ENCODE measurements at places on chromosomes 11 and 22.

DNA sequence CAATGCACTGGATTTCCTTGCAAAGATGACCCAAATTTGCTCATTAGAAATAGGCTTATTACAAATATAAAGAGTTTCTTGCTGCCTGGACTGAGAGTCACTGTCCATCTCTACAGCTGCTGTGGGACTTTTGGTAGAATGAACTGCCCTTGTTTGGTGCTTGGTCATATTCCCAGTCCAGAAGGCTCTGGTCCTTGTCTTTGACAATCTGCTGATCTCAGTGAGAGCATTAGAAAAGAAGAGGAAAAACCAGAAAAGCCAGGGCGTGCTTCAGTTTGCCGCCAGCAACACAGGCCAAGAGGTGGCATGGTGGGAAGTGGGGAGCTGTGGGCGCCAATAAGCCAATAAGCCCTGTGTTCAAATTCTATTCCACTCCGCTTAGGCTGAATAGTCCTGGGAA is 48.2 kb upstream of the PARVA start:
- no peak for DNase-seq

- no peak for DNase-seq
Measured at GRCh38 chr11:47577460-47578041, 1.2 kb downstream of the KBTBD4 start.

- DNase-seq = no peak
Measured at GRCh38 chr22:42425989-42426355, 6.2 kb downstream of the NFAM1 start.

DNA sequence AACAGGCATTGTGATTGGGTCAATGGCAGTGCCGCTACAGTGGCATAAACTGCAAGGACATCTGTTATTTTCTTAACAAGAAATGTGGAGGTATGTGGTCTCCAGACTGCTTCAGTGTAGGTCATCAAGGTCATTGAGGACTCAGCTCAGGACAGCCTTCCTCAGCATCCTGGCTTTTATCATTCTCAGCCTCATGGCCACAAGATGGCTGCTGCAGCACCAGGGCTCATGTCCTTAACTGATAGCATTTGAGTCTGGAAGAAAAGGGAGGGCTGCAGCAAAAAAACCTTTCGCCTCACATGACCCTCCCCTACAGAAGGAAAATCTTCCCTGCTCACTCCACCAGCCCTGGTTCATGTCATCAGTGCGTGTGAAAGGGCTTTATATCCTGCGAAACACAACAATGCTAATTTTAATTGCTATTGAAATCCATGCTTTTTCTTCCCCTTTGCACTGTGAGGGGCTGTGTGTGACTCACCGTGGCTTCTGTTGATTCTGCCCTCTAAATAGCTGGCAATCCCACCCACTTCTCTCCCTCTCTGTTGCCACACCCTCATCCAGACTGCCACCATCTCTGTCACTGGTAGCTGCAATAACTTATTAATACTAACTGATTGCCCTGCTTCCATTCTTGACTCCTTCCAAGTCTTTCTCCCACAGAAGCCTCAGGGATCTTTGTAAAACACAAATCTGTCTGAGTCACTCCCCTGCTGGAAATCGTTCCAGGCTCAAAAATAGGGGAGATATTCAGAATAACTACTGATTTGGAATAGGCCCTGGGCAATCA is 43.8 kb downstream of the CHRDL2 start:
- DNase-seq = no peak

- no peak for DNase-seq
Measured at GRCh38 chr11:66579017-66579606, 10.7 kb upstream of the CTSF start.

- no peak for DNase-seq
Measured at GRCh38 chr11:17502630-17503029, 26.0 kb upstream of the ABCC8 start.

DNA sequence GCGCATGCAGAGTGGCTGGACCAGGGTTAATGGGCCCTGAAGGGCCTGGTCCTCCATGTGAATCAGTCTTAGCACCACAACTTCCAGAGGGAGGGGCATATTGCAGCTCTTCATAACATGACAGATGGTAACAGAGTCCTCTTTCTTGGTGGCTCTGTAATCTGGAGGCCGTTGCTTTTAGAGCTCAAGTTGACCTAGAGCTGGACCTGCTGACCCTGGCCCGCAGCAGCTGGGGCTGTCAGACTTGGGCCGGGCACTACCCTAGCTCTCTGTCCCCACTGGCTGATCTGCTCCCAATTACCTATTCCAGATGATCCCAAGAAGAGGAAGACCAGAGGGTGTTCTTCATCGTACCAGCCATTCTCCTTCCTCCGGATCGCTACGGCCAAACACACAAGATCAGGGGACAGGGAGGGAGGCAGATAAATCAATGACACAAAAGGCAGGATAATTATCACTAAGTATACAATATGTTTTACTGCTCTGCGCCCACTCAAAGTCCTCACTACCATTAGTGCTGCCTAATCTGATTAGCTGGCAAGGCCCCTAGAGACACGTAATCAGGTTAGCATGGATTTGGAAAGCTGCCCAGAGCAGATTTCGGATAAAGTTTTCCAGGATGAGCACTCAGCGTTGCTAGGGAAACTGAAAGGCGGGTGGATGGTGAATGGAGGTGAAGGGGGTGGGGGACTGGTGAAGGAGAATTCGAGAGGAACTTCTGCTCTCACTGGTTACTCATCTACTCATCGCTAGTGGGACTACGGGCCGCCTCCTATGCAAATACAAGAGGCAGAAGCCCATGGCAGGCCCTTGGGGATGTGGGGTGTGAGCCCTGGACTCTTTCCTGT is 64.5 kb upstream of the PHOX2A start:
- no peak for DNase-seq

DNA sequence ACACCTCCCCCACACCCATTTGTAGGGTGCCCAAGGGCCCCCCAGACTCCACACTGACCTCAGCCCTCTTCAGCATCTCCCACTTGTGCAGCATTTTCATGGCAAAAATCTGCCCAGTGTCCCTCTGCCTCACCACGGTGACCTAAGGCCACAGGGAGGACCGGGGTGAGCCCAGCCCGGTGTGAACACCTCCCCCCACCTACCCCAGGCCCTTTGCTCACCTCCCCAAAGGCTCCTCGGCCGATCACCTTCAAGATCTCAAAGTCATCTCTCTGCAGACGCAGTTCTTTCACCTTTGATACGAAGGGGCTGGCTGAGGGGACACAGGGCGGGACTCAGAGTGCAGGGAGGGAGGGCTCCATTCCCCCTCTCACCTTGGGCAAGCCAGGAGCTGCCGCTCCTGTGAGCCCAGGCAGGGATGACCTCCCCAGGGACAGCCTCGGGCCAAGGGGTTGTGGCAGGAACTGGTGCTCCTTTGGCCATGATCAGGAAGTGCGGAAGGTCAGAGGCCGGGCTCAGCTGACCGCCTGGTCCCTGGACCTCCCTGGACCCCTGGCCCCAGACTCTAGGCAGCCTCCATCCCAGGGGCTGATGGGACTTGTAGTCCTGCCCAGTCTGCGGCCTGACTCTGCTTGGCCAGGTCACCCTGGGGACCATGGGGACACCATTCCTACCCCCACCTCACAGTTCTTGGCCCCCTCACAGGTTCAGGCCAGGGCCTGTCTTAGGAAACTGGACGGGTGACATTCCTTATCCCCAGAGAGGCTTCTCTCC is 2.7 kb downstream of the CDC42BPG start:
- DNase-seq = no peak

GRCh38 chr11:114987186-114987760 is 308.9 kb downstream of the NXPE2 start:
- no peak for DNase-seq

GRCh38 chr22:49961005-49961600 is 531 bp downstream of the PIM3 start:
- no peak for DNase-seq

DNA sequence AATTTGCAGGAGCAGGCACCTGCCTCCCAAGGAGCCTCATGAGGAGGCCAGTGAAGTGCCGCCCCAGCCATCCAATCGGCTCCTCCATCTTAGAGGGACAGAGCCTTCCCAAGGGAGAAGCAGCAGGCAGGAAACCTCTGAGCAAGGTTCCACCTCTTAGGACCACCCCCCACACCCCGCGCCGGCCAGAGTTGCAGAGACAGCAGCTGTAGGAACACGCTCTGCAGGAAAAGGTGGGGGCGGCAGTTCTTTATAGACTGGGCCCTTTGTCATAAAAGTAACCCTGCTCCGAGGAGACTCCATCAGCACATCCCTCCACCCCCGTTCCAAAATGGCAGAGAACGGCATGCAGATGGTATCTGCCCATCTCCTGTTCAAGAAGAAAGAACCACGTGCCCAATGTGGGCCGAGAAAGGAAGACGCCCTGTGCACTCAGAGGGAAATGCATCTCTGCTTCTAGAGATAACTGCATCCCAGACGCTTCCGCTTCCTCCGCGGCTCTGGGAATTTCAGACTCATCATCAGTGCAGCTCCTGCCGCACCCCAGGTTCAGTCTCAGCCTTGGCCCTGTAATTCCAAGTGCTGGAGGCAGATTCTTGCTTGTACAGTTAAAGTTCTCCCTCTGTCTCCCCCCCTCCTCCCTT is 98.5 kb downstream of the SPATA19 start:
- DNase-seq = no peak

- DNase-seq = no peak
Measured at GRCh38 chr11:75593286-75593915, 31.3 kb downstream of the SERPINH1 start.

DNA sequence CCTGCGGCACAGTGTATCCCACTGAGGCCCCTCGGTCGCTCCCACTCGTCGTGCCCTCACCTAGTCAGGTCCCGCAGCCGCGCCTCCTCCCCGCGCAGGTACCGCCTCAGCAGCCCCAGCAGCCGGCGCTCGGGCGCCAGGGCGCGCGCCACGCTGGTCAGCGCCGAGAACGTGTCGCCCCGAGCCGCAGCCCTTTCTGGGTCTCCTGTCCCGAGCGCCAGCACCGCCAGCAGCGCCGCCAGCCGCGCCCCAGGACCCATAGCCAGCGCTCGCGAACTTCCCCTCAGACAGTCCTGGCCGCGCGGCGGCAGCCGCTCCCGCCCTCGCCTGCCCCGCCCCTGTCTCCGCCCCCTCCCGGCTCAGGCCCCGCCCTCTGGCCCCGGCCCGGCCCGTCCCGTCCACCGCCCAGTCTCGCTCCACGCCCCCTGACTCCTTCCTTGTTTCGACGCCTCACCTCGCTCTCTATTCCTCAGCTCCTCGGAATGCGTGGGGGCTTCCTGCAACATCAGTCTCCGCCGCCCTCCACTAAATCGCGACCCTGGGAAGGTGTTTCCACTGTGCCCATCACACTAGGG is at the start of gene P4HA3:
P4HA3 (minus strand) TSS at position 289 of the 575 bp plus-strand sequence; CDS start at position 260, 29 bp downstream.
- no peak for DNase-seq

- DNase-seq = no peak
Measured at GRCh38 chr22:43260331-43261231, 73.6 kb upstream of the TTLL12 start.

- no peak for DNase-seq
Measured at GRCh38 chr11:31337806-31338205, 31.7 kb downstream of the DCDC1 start.

- no peak for DNase-seq
Measured at GRCh38 chr11:96323642-96323985, 19.4 kb downstream of the MAML2 start.

GRCh38 chr11:124277804-124278203 is 21.6 kb downstream of the OR8G5 start:
- DNase-seq = no peak

GRCh38 chr11:12789596-12790215 is 115.5 kb downstream of the TEAD1 start:
- no peak for DNase-seq

DNA sequence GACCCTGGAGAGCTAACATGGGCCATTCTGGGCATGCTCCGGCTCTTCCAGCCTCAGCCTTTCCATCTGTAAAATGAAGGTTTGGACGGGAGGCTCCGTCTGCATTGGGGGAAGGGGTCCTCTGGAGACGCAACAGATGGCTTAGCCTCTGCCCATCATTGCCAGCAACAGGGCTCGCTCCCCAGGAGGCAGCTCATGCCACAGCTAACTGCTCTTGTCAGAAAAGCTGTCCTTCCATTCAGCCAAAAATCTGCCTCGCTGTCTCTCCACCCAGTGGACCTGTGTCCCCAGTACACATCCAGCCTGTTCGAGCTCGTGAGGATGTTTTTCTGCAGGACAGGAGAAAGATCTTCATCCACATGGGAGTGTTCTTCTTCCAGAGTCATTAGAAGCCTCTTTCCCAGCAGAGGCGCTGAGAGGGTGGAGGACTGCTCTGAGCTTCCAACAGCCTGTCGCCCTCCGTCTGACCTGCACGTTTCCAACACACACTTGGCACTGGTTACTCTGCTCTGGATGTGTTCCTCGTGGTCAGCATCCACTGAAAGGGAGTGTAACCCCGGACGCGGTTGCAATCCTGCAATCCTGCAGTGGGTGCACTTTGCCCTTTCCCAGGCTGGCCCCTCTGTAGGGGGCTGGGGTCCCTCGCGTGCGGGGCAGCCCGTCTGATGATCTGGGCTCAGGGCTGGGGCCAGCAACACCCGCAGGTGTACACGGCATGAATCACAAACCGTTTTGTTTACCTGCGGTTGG is 1340.9 kb downstream of the TBC1D22A start:
- no peak for DNase-seq

- DNase-seq = no peak
Measured at GRCh38 chr11:107413352-107413751, 44.3 kb downstream of the CWF19L2 start.

- no peak for DNase-seq
Measured at GRCh38 chr11:128692753-128693415, 988 bp upstream of the FLI1 start.

GRCh38 chr22:24043958-24044357 is 32.9 kb downstream of the CABIN1 start:
- no peak for DNase-seq

- no peak for DNase-seq
Measured at GRCh38 chr11:96335388-96335787, 7.6 kb downstream of the MAML2 start.

GRCh38 chr11:8740129-8740528 is 57.5 kb downstream of the RPL27A start:
- DNase-seq = no peak

GRCh38 chr22:36770513-36771231 is 5.2 kb downstream of the IFT27 start:
- no peak for DNase-seq
